ENCODE measurements at places on chromosomes 16 and 17. TPM values are rescaled to one million over a fixed set of nuclear protein-coding genes. Genes with fewer than 3 reads are reported as not detected.
A peak's percentile ranks its signal among the peaks of the same experiment; 100 is the strongest.

KRT39 gene
- not detected for total RNA-seq

DNA sequence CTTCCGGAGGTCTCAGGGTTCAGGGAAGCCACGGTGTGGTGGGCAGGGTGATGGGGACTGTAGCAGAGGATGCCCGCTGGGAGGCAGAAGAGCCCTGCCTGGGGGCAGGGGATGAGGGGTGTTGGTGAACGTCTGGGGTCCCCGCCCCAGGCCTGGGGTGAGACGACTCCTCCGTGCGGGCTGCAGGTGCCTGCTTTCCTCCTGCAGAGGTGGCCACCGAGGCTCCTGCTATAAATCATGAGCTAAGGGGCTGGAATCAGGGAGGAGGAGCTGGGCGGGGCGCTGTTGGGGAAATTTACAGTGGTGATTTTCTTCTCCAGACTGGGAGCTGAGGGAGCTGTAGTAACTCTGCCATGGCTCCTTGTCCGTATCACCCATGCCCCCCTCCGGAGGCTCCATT lies 167.0 kb downstream of the MRM1 start:
- DNase-seq = no peak

- DNase-seq = no peak
Measured at GRCh38 chr16:79182616-79183015, 417.9 kb downstream of the MAF start.

DNA sequence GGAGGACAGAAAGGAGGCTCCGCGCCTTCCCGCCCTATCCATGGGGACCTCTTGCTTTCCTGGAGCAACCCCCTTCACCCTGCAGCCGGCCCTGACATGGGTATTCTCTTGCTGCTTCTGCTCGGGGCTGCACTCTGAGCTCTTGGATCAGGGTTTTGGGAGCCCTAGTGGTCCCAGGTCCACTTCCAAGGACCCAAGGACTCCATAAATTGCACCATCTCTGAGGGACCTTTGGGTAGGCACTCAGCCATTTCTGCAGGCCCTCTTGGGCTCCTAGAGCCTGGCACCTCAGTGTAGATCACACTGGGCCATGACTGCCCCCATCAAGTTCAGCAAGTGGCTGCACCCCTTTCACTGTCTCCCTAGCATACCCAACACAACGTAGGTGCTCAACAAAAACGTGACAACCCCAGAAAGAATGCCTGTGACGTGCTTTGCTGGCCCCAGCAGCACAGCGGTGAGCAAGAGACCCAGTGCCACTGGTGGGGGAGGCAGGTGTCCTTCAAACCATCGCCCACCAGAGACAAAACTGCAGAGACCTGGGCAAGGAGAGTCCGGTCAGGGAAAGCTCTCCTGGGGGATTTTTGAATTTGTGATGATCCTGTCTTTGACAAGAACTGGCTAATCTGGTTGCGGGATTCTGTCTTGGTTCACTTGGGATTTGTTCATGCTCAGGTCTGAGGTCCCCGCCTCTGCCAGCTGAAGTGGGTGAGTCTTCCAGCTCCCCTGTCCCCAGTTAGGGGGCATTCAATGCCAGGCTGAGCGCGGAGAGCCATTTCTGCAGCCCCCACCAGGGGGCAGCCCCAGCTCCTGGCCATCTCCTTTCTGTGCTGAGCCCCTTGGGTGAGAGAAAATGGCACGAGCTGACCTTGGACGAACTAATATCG lies 2.5 kb upstream of the RAB11FIP4 start:
- peak; percentile 55 for DNase-seq

GRCh38 chr17:61420745-61421398 lies 21.2 kb downstream of the TBX2 start:
- DNase-seq = no peak

DNA sequence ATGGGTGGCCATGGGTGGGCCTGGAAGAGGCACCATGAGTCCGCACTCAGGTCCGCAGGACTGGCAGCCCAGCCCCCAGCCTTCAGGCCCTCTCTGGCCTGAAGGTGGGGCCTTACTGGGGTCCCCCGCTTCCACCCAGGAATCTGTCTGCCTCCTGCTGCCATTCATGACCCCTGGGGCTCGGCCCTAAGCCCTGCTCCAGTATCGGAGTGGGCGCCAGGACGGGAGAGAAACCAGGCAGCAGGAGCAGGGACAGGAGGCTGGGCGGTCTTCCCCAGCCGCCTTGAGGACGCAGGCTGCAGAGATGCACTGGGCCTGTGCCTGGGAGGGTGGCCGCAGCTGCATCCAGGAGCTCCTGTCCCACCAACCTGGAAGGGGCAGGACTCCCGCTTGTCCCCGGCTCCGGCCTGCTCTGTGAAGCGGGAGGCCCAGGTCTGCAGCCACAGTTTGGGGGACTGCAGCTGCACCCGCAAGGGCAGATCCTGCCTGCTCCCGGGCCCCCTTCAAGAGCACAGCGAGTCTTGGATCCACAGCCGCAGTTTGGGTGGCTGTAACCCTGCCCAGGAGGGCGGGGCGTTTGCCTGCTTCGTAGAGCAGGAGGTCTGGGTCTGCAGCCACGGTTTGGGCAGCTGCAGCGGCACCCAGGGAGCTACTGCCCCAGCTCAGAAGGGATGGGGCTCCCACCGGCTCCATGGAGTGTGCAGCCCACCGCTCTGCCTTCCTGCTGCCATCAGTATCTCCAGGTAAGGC lies 81.8 kb upstream of the DNAJA2 start:
- no peak for DNase-seq

DNA sequence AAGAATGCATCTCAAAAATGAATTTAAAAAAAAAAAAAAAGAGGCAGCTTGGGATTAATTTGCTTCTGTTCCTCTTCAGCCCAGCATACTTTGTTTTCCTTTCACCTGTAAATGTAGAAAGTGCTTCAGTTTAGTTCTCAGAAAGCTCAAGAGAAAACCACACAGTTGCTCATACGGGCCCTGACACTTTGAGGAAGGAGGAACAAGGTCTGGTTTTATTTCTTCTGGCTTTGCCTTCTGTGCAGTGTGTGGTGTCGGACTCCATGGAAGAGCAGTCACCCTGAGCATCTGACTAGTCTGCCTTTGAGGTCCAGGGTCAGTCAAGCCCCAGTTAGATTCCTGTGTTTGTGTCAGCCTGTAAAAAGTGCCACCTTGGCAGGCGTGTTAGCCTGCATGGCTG lies 27.6 kb downstream of the NMT1 start:
- no peak for DNase-seq

DNA sequence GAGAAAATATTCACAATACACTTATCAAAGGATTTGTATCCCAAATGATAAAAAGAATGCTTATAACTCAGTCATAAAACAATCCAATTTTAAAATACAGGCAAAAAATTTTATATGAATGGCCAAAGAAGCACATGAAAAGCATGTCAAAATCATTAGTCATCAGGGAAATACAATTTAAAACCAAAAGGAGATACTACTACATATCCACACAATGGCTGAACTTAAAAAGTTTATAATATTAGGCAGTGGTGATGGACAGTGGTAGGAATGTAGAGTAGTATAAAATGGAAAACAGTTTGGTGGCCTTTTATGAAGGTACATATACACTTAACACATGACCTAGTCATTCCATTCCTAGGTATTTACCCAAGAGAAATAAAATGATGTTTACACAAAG lies 12.2 kb downstream of the CMC2 start:
- no peak for DNase-seq

DNA sequence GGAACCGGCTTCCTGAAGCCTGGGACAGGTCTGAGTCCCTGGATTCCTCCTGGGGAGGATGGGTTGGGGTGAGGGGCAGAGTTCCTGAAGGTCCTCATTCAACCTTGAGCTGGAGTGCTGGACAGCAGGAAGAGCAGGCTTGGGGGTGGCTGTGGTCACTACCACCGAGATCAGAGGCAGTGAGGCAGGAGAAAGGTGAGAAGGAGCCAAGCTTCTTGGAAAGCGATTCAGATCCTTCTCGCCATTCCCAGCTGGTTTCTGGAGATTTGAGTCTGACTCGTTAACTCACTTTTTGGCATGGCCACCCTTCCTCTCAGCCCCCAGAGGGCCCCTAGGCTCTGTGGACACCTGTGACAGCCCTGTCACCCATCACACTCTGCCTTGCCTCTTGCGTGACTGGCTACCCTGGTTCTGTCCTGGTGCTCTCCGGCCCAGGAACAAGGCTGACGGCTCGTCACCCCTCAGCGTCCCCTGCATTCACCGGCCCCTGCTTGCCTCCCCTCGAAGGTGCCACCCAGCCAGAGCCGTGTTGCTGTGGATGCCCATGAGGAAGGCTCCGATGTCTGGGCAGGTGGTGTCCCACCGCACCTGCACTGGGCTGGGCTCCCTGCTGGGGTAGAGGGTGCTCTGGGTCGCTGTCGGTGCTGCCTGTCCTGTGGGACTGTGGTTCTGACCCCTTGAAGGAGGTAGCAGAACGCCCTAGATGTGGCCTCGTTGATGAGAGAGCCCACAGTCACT lies 9.7 kb upstream of the TIMP2 start:
- no peak for DNase-seq

- no peak for DNase-seq
Measured at GRCh38 chr17:61455324-61456060, 3.3 kb downstream of the TBX4 start.

ZSCAN10 gene
- total RNA-seq = not detected

- DNase-seq = no peak
Measured at GRCh38 chr16:12375046-12375740, 398.7 kb downstream of the SNX29 start.

DNA sequence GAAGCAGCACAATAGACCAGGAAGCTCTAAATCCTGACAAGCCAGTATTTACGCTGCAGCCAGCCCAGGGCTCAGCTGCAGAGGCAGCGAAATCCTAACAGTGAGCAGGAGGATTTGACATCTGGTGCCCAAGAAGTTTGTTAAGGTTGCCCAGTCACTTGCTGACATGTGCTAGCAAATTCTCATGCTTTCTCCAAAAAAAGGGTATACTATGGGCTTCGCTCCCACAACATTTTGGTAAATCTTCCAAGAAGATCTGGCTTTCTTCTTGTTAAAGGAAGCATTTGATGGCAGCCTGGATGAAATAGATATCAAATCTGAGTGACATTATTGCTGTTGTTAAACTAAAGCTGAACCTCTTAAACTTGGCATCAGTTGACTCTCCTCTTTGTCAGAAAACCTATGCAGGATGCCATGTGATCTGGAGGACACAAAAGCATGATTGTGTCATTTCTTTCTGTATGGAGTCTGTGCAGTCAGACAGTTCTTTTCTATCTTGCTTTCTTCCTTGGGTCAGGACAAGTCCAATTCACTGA lies 949.7 kb upstream of the RBFOX1 start:
- DNase-seq = no peak

GRCh38 chr16:66041907-66042306 lies 324.6 kb upstream of the CDH5 start:
- DNase-seq = no peak

DNA sequence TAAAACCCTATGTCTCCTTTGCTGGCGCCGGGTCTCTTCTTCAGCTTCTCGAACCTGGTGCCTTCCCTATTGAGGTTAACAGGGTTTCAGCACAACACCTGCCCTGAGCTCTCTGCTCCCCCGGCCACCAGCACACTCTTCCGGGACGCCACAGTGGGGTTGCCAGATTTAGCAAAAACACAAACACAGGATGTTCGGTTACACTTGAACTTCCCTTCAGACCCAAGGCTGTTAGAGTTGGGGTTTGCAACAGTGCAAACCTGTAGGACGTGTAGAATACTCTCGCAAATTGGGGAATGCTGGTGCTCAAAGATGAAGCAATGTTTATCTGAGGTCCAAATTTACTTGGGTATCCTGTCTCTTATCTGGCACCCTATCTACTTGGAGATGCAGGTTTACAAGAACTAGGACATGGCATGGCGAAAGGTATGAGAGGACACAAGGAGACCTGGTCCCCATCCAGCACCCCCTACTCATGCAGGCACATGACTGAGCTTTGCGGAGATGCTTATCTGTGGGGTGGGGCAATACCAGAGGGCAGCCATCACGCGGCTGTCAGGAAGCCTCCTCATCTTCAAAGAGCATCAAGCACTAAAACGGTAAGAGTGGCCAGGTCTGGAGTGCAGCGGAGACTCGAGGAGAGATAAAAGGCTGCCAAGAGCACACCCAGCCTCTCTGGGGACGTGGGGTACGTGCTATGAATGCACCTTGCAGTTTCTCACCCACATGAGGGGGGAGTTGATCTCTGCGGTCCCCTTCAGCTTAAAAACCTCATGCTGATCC lies 52.8 kb downstream of the SDK2 start:
- no peak for DNase-seq

- no peak for DNase-seq
Measured at GRCh38 chr16:50747207-50747956, 5.5 kb downstream of the CYLD start.

GRCh38 chr17:17073581-17074403 lies 31.5 kb downstream of the MPRIP start:
- DNase-seq = no peak

GRCh38 chr17:34997355-34997862 lies 17.1 kb downstream of the LIG3 start:
- no peak for DNase-seq

GRCh38 chr17:8151120-8151640 lies 1.0 kb downstream of the PER1 start:
- peak; percentile 71 for DNase-seq

LRRC37B gene
- 28.5 TPM for total RNA-seq

DNA sequence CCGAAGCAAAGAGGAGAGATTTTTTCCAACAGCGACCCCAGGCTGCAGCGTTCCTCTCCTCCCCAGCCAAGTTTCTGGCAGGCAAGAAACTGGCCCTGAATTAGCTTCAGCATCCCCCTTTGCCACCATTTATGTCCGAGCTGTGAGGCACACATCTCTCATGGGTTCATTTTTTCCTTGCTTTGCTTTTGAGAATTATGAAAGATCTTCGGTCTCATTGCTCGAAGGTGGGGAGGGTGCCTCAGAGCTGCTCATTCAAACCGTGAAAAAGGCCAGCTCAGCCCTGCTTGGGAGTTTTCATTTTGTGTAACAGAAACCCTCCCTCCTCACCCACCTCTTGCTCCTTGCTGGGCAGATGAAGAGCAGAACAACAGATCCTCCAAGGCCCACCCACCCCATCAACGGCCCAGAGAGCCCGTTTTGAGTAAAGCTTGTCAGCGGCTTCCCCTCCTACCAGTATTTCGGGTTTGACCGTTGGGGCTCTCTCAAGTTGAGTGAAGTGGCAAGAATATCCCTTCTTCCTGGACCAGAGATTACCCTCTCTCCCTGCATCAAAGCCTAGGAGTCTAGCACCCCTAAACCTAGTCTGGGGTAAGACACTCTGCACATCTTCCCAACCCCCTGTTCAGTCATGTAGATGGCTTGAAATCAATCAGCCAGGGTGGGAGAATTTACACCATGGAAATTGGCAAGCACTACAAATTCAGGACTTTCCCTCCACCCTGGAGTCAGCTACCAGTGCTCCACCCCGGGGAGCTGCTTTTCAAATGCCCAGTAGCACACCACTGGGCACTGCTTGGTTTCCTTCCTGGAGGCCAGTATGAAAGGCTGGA lies 1.8 kb downstream of the CCR7 start:
- DNase-seq = no peak

CMTM2 gene
- total RNA-seq = 0.54 TPM

- DNase-seq = no peak
Measured at GRCh38 chr17:83145831-83146230, 66.4 kb downstream of the METRNL start.

ABCC3 gene
- not detected for total RNA-seq

CA5A gene
- not detected for total RNA-seq

GRCh38 chr16:23966597-23967394 lies 131.0 kb downstream of the PRKCB start:
- DNase-seq = no peak

GRCh38 chr17:70127221-70127873 lies 42.0 kb upstream of the KCNJ2 start:
- no peak for DNase-seq

GRCh38 chr16:80273635-80274538 lies 266.9 kb upstream of the DYNLRB2 start:
- DNase-seq = no peak

SYT17 gene
- 3.1 TPM for total RNA-seq

SHISA9 gene
- 0.75 TPM for total RNA-seq
